ENCODE measurements at places on chromosomes 2 and 18.

GRCh38 chr2:172484706-172485105, 57.3 kb downstream of the ITGA6 start:
- DNase-seq: no peak

DNA sequence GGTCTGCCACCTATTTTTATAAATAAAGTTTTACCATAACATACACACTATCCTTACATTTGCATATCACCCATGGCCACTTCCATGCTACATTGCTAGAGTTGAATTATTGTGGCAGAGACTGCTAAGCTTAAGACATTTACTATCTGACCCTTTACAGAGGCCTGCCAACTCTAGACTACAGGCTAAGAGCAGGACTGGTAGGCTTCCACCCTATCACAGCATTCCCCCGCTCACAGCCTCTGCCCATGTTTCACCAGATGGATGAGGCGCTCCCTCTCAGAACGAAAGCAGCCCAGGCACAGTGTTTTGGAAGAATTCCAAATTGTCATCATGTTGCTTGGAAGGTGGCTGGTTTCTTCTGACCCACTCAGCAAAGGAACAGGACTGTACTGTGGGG, 91.7 kb upstream of the SLC35G4 start:
- no peak for DNase-seq

GRCh38 chr2:72824224-72824842, 1.5 kb downstream of the EXOC6B start:
- DNase-seq: no peak

DNA sequence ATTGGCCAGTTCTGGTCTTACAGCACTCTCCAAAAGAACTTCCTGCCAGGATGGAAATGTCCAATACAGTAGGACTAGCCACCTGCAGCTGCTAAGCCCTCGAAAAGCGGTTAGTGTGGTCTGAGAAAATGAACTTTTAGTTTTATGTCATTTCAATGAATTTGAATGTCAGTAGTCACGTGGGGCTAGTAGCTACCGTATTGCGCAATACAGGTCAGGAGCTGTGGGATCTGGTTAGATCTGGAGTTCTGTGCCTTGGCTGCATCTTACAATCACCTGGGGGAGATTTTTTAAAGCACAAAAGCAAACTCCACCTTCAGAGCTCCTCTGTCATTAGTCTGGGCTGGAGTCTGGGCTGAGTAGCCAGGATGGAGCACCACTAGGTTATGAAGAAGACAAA, 35.9 kb downstream of the C1QL2 start:
- DNase-seq: no peak

GRCh38 chr18:63683152-63683551, 19.6 kb upstream of the SERPINB11 start:
- DNase-seq: no peak

GRCh38 chr2:119713819-119714490, 35.0 kb downstream of the TMEM177 start:
- DNase-seq: no peak

DNA sequence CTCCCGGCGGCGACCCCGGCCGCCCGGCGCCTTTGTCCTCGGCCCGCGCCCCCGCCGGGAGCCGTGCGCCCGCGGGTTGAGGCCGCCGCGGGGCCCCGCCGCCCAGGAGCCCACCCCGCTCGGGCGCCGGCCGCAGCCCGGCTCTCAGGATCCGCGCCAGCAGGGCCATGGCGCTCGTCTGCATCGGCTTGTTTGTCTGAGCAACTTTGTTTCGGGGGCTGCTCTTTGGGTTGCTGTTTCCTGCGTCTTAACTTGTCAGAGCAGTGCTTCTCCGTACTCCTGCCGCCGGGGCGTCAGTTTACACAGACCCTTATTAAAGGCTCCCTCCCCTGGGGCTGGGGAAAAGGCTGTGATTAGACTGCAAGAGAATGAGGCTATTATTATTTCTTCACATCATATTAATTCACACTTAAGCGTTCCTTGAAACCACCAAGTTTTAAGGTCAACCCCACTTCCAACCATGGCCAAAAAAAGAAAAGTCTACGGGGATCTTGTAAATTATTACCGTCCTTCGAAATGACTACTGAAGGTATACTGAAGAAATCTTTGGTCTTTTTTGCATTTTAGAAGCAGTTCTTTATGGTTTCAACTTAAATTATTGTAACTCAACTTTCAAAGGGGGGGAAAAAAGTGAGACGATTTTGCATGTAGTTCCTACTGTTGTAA, at the start of gene CYP27C1:
CYP27C1 (minus strand) TSS at position 198 of the 666 bp plus-strand sequence; CDS start at position 169, 29 bp downstream.
- no peak for DNase-seq

DNA sequence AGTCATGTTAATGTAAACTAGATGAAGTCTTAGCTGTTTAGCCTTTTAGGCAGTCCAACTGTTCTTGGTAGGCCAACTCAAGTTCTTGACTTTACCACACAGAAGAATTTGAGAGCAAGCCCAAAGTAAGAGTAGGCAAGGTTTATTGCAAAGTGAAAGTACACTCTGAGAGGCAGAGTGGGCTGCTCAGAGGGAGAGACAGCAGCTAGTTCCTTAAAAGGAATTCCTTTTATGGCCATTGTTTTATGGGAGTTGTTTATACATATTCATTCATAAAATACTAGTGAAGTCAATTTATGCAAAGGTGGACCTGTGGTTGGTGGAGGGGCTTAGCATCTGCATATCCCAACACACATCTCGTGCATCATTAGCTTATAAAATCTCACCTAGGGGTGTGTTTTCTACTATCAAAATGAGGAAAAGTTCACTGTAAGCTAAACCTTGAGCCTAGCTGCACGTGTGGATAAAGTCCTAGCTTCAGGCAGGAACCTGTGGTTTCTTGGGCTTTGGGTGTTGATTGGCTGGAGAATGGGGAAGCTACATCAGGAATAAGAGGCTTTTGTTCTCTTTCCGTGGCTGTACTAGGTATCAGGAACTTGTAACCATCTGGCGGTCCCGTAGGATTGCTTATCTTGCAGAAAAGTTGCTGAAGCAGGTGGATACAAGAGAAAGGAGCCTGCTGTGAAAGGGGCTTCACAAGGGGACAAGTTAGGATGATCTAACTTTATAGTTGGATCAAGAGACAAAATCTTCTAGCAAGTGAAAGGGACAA, 110.4 kb upstream of the GULP1 start:
- peak; percentile 93 for DNase-seq

DNA sequence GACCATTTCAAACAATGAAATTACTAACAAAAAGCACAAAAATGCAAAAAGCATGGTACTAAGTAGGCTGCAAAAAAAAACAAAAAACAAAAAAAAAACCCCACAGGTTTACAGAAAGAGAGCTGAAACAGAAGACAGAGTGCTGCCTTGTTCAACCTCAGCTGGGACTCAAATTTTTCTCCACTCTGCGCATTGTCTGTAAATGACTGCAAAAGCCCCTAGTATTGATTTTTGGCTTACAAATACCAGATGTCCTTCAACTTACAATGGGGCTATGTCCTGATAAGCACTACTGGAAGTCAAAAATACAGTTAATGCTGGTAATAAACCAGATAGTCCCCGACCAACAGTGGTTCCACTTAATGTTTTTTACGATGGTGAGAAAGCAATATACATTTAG, 42.2 kb downstream of the UBE2E3 start:
- no peak for DNase-seq

- DNase-seq: no peak
Measured at GRCh38 chr18:70499218-70499691, 210.4 kb downstream of the SOCS6 start.

- no peak for DNase-seq
Measured at GRCh38 chr2:41483226-41483625, 564.6 kb upstream of the PKDCC start.

DNA sequence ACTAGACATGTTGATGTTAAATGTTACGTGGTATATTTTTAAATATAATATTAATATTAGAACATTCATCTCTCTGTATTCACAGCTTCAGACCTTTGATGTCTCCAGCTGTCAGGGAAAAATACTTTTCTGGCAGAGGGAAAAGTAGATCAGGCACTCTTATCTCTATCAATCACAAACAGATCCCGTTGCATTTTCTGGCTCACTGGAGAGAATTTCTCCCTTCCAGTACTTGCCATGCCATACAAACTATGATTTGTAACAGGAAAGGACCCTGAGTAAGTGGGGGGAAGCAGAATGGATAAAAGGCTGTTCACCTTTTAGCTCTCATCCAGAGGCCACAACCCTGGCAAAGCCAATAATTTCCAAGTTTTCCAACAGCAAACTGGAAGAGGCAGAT, 158.0 kb downstream of the TCF4 start:
- DNase-seq: no peak

All from Kasumi-1 (cell line).